ENCODE measurements at places on chromosomes 1 and 21.

GRCh38 chr1:92065042-92065441 lies 10.2 kb downstream of the SETSIP start:
- DNase-seq = no peak

DNA sequence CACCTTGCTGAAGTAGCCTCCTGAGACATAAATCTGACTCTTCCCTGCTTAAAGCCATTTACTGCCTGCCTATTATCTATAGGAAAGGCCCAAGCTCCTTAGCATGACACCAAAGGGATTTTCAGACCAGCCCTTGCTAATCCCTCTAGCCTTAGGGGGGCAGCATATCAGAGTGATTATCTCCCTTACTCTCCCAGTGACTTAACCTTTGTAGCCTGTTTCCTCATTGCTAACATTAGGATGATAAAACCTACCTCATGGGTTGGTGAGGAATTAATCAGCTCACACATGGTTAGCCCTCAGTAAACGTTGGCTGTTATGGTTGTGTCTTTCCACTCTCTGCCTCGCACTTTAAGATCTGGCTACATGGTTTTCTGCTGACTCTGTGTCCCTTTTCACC lies 70.1 kb downstream of the ROR1 start:
- no peak for DNase-seq

- no peak for DNase-seq
Observed at GRCh38 chr1:204578867-204579664, 62.9 kb downstream of the MDM4 start.

DNA sequence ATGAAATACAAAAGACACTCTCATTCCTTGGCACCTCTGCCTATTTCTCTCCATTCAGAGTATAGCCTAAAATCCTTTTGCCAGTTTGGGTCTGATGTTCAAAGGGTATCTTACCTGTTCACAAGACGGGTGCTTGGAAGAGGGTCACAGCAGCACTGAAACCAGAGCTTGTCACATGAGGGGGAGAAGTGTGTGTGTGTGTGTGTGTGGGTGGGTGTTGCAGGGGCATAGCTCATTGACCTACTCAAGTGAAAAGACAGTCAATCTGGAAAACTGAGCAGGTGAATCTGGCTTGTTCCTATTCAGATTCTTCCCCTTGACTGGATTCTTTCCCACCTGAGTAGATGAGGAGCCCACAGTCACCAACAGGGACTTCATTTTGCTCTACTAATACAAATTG lies 63.9 kb downstream of the KCTD3 start:
- DNase-seq = no peak

- DNase-seq = no peak
Observed at GRCh38 chr21:38140207-38140903, 116.4 kb upstream of the KCNJ15 start.

GRCh38 chr1:53896635-53897229 lies 2.7 kb downstream of the DIO1 start:
- DNase-seq = no peak

GRCh38 chr1:114341856-114342255 lies 169.1 kb downstream of the TRIM33 start:
- DNase-seq = no peak

DNA sequence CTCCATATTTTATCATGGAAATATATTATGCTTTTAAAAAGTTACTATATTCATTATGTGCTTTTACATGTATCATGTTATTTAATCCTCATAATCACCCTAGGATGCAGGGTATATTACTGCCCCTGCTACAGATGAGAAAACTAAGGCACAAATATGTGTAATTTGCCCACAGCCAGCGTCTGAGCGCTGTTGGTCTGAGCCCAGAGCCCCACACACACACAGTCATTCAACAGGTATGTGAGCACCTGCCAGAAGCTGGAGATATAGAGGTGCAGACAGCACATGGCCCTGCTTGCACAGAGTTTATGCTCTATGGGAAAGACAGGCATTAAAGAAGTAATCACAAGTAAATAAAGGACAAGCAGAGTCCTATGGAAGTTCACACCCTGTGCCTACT lies 49.8 kb upstream of the SEC16B start:
- no peak for DNase-seq

- DNase-seq = no peak
Observed at GRCh38 chr1:96465441-96465840, 256.1 kb upstream of the PTBP2 start.

GRCh38 chr1:32811917-32812316 lies 5.2 kb downstream of the YARS1 start:
- DNase-seq = no peak

GRCh38 chr1:38778521-38778920 lies 81.1 kb downstream of the RRAGC start:
- DNase-seq = no peak

- DNase-seq = no peak
Observed at GRCh38 chr1:198492872-198493271, 47.6 kb downstream of the ATP6V1G3 start.

DNA sequence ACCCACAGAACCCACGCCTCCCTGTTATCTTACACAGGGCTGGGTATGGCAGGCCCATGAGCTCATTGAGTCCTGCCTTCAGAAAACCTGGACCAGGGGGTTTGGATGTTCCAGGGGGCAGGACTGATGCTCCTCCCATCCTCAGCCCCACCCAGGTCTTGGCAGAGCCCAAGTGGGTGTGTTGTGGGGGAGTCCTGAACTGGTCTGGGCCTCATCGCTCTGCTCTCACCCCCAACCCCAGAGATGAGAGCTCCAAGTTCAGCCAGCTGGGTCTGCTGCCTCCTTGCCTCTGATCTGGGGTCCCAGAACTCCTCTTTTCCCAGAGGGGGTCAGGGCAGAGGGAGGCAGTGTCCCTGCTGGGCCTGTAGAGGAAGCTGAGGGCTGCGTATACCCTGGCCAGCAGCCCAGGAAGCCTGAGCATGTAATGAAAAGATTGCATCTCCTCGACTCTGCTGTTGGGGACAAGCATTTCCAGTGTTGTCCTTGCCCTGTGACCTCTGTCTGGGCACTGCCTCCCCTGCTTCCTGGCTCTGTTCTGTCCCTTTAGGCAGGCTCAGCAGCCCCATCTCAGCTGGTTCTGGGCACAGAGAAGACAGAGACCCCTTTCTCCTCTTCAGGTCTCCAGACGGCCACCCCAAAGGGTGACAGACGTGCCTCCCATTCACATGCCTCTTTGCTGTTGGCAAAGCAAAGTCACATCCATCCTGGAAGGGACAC lies 54.7 kb upstream of the EPS8L3 start:
- no peak for DNase-seq

DNA sequence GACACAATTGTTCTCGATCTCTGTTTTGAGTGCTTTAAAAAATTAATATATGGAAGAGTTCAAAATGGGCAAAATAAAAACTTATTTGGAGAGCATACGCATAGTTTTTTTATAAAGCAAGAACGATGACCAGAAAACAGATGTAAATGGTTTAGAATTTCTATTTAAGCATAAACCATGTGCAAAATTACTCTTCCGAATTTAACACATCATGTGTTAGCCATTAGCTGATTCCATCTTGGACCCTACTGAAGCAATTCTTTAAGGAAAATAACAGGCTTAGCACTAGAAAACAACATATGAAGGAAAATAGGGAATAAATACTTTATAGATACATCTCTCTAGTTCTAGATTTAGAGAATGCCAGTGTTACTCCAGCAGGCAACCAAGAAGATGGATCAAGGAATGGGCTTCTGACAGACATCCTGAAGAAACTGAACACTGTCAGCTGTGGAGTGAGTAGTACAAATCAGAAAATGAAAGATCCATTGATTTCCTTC lies 26.7 kb downstream of the CDC7 start:
- DNase-seq = no peak

GRCh38 chr1:7644961-7645750 lies 125.9 kb upstream of the VAMP3 start:
- DNase-seq = no peak

- DNase-seq = no peak
Observed at GRCh38 chr1:157286646-157287420, 148.6 kb upstream of the ETV3 start.

DNA sequence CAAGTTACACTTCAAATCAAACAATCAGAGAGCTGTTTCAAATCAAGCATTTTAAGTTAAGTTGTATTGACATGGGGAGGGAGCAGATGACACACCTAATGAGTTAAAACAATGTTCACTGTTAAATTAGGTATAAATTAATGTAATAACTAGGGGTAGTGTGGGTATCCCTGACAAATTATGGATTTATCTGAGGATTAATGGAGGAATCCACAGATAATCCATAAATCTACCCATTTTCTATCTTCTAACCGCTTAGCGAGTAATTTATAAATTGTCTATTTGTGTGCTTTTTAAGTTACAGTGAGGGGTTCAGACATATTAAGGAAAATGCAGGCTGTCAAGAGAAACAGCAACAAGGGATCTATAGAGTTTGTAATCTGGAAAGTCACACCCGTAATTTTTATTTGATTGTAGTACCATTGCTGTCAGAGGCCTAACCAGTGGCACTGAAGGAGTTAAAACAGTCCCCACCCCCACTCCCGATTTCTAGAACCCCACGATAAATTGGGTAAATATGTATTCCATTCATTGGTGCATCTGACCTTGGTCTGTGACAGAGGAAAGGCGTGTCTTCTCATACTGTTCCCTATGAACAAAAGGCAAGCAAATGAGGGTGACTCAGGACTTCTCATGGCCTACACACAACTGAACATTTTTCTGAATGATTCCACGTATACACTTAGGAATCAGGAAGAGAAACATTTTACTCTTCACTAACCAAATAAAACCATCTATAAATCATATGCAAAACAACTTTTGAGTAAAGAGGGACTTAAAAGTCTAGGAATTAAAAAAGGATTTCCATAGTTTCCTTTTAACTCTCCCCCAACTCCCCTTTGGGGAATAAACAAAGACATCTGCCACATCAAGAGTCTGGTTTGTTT lies 7.4 kb downstream of the IRF2BP2 start:
- DNase-seq = no peak

DNA sequence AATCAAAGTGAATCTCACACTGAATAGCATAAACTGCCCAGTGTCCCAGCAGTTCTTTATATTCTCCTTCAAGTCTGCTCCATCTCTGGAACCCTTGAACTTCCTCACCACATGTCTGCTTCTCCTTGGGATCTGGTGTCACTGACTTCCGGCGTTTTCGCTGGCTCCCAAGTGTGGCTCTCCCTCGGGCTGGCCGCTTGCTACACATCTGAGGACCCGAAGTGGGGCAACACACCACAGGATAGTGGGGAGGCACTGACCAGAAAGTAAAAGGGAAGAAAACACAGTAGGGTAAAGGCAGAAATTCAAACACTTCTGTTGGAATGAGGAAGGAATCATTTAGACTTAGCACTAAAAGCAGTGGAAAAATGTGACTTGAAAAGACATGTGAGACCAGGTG lies 5.1 kb downstream of the NIT1 start:
- DNase-seq = no peak

- no peak for DNase-seq
Observed at GRCh38 chr1:34292472-34292871, 115.8 kb downstream of the C1orf94 start.

- DNase-seq = no peak
Observed at GRCh38 chr1:228364068-228364705, 42.4 kb downstream of the TRIM11 start.

- DNase-seq = no peak
Observed at GRCh38 chr1:112982853-112983536, 27.0 kb upstream of the SLC16A1 start.

GRCh38 chr21:37765221-37765900 lies 150.9 kb downstream of the KCNJ6 start:
- no peak for DNase-seq
